ENCODE measurements at places on chromosomes 3 and 15.

DNA sequence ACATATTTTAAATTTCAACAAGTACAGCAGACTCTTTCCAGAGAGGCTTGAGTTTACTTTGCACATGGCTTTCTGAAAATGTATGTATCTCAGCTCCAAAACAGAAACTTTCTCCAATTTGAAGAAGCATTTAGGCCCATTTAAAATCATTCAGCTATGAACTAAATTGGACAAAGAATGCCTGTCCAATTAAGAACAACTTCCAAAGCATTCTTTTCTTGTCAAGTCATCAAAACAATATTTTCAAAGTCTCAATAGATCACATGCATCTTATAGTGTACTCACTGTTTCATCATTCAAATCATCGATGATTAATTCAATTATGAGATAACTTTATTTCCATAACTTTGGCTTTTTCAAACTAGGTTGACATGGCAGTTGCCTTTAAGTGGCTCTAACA, 95.2 kb downstream of the KBTBD8 start:
- no peak for DNase-seq

- DNase-seq, result no peak
Observed at GRCh38 chr3:45966371-45966791, 23.1 kb downstream of the CXCR6 start.

- DNase-seq, result no peak
Observed at GRCh38 chr3:135766115-135766514, 199.4 kb upstream of the PPP2R3A start.

GRCh38 chr3:142828703-142829305, 60.1 kb downstream of the PCOLCE2 start:
- peak; percentile 76 for DNase-seq

DNA sequence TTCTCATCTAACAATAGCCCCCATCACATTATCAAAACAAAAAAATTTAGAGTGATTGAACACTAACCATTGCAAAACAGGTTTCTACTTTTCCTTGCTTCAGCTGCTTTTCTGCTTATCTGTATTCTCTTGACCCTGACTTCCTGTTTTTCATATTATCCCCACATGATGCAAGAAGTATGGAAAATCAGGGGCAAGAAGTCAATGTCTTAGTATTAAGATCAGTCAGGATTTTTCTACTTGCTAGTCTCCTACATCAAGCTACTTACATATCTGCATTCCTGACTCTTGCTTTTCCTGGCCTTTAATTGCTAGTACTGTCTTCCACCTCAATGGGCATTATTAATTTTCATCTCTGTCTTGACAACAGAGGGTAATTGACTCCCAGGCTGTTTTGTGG, 300.2 kb downstream of the OTOL1 start:
- DNase-seq, result no peak

DNA sequence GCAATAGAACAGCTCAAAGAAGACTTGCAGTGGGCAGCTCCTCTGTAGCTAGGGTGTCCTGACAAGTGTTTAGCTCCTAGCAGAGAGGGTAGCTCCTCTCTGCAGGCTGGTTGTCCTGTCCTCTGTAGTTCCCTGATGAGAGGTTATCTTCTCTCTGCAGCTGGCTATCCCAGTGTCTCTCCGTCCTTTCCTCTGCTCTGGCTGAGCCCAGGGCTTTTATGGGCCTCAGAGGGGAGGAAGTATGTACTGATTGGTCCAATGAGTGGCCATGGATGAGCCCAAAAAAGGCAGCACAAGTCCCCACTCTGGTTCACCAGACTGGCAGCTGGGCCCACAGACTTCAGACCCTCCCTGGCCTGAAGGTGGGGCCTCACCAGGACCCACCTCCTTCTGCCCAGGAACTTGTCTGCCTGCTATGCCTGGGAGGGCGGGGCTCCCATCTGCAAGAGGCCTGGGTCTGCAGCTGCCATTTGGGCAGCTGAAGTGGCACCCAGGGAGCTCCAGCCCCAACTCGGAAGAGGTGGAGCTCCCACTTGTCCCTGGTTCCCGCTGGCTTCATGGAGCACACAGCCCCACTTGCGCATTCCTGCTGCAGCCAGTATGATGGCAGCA, 27.2 kb upstream of the MEX3B start:
- no peak for DNase-seq

GRCh38 chr15:73240866-73241499, 127.8 kb downstream of the HCN4 start:
- peak; percentile 30 for DNase-seq

DNA sequence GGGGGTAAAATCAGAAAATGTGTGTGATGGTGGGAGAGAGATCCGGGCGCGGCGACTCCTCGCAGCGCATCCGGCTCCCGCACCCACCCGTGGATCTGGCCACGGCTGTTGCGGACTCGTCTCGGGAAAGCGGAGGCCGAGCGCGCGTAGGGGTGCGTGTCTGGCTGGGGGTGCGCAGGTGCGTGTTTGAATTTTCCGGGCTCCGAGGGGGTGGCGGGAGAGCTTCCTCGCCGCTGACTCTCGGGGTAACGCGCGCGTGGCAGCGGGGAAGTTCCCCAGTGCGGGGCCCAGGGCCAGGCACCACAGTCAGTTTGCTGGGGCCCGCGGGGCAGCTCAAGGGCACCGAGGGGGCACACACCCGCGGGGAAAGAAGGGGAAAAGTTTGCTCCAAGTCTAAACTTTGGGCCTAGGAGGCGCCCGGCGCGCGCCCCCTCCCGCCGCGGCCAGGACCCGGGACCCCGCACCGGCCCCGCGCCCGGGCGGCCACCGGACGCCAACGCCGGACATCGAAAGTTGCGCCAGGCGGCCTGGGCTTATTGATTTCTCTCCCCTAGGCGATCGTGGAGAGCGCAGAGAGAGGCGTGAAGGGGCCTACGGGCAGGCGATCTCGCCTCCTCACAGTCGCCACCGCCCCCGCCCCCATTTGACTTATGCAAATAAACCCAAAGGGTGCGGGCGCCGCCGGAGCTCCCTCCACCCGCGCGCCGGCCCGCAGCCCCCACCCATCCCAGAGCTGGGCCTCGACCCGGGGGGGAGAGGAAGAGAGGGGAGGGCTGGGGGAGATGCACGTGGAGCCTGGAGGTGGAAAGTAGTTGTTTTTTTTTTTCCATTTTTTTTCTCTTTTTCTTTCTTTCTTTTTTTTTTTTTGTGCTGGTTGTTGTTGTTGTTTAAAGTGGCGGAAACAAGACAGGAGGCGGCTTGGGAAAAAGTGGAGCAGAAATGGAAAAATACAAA, 639 bp downstream of the FOXP1 start:
- no peak for DNase-seq

- no peak for DNase-seq
Observed at GRCh38 chr15:55914446-55914845, 79.0 kb downstream of the NEDD4 start.

DNA sequence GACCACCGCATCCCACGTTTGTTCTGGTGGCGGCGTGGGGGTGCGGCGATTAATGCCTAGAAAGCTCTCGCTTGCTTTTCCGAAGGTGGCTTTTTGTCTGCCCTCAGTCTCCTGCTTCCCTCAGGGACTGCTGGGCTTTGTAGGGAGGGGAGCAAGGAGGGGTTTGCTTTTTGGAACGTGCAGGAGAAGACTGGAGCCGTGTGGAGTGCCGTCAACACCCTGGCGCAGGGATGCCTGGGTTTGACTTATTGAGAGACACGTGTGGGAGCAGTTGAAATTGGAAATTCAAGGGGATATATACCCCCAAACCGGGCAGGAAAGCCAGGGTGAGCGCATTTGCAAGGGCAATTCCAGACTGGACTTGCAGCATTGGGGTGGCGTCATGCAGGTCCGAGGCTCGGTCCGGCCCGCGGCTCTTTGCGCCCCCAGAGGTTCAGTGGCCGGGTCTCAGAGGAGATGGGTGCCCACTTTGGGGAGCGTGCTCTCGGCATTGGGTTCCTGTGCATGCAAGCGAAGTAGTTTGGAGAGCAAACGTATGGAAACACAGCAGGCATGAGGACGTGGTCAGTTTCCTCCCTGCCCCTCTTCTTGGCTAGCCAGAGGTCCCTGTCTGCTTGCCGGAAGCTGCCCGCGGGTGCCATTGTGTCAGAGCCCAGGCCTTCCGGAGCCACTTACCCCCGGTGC, 2.1 kb downstream of the EPHB1 start:
- no peak for DNase-seq

GRCh38 chr15:43214592-43215295, 6.1 kb downstream of the EPB42 start:
- no peak for DNase-seq

DNA sequence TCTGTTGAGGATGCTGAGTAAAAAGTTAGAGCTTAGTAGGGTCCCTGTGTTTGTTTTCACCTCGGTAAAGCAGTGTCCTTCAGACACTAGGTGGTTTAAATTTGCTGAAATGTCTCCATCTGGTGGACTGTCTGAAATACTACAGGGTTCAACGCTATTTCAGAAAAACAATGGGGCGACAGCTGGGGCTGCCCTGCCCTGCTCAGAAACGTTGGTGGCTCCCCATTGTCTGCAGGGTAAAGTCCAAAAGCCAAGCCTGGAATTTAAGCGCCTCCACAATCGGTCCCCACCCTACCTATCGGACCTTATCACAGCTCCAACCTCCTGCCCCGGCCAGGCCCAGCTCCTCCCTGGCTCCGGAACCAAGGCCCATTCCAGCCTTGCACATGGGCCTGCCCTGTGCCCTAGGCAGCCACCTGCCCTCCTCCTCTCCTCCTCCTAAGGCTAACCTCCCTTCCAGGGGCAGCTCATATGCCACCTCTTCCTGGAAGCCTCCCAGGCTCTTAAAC, 4.3 kb upstream of the TSEN2 start:
- DNase-seq, result peak; percentile 65

DNA sequence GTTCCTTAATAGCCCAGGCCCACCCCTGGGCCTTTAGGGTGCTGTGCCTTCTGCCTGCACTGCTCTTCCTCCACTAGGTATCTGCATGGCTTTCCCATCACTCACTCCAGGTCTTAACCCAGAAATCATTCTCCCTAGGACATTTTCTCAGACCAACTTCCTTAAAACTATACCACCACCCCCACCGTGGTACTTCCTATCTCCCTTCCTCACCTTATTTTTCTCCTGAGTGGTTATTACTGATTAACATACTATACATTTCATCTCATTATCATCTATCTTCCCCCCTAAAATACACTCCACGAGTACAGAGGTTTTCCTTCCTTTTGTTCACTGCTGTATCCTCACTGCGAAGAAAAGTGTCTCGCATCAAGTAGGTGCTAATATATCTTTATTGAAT, 115.2 kb downstream of the ANO10 start:
- no peak for DNase-seq

GRCh38 chr3:42638339-42638842, 15.1 kb upstream of the ZBTB47 start:
- DNase-seq, result no peak

GRCh38 chr3:73568371-73568862, 56.3 kb downstream of the PDZRN3 start:
- no peak for DNase-seq

DNA sequence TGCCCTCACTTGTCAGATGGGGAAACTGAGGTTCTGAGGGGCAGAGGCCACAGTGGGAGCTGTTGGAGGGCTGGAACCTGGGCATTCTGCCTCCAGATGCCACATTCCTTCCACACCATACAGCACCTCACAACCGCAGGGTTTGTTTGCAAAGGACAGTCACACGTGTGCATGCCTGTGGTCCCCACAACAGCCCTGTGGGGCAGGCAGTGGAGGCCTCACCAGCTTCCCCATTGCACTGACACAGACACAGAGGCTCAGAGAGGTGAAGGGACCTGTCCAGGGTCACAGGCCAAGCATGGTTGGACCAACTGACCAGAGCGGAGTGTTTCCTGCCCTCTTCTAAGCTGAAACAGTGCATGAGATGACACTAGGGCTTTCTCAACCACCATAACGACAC, 75.2 kb upstream of the SEC13 start:
- DNase-seq, result no peak

DNA sequence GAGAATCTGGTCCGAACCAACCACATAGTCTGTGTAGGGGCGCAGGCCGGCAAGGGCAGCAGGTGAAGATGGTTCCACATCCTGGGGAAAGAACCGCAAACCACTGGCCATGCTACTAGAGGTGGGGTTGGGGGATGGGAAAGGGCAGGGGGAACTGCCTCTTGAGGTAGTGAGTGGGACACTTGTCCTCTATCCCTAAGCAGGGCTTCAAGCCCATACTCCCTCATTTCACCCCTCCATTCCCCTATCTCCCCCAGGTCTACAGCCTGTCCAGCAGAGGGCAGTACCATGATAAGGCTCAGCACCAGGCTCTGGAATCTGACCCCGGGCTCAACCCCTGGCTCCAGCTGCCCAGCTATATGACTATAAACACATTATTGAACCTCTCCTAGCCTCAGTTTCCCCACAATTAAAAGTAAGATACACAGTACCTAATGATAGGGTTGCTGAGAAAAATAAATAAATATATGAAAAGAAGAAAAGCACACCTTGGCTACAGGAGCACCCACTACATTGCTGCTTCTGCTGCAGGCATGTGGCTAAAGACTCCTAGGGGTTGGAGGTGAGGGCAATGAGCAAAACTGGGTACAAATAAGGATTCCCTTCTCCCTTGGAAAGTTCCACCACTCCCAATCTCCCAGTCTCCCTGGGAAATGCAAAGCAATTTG, 6.3 kb downstream of the GORASP1 start:
- no peak for DNase-seq

GRCh38 chr15:22786868-22787698, 639 bp downstream of the NIPA1 start:
- no peak for DNase-seq

DNA sequence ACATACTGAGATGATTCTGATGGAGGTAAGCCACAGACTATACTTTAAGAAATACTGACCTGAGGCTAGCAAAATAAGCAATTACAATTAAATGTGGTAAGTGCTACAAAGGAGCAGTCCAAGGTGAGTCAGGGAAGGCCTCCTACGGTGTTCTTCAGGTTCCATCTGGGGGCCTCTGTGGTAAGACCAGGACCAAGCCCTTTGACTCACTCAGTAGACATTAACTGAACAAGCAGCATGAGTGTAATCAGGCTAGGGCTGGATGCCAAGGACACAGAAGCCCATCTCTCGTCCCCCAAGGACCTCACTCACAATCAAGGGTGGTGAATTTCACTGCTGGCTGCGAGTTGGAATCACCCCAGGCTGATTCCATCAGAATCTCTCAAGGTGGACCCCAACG, 37.3 kb downstream of the DZIP1L start:
- no peak for DNase-seq

GRCh38 chr3:45497963-45498362, 96.6 kb upstream of the LIMD1 start:
- no peak for DNase-seq

GRCh38 chr3:142279965-142280590, 54.7 kb upstream of the GK5 start:
- peak; percentile 13 for DNase-seq

GRCh38 chr15:98347866-98348265, 300.5 kb upstream of the IGF1R start:
- DNase-seq, result no peak

DNA sequence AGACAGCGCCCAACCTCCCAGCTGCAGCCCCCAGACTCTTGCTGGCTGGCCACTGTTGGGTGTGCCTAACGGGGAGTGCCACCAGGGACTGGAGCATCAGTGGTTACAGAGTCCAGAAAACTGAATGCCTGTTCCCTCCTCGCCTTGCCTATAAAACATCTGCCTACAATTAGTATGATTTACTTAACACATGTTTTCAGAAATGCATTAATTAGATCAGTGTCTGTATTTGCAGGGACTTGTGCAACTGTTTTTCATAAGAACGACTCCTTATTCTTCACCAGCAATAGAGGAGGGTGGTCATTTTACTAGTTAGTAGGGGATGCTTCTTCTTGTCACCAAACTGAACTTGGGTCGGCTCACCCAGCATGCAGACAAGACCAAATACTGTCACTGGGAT, 248.7 kb downstream of the GABRG3 start:
- no peak for DNase-seq

GRCh38 chr15:48592933-48593332, 52.6 kb downstream of the FBN1 start:
- no peak for DNase-seq

GRCh38 chr15:90956274-90957030, 1.8 kb downstream of the RCCD1 start:
- DNase-seq, result peak; percentile 69

GRCh38 chr3:38122712-38123290, 14.1 kb downstream of the ACAA1 start:
- no peak for DNase-seq

All from SW 1271 (cell line).